SK-N-DZ (cell line): ENCODE measurements at places on chromosomes 2 and 18.

- DNase-seq = no peak
Measured at GRCh38 chr2:36379710-36380448, 24.3 kb downstream of the CRIM1 start.

DNA sequence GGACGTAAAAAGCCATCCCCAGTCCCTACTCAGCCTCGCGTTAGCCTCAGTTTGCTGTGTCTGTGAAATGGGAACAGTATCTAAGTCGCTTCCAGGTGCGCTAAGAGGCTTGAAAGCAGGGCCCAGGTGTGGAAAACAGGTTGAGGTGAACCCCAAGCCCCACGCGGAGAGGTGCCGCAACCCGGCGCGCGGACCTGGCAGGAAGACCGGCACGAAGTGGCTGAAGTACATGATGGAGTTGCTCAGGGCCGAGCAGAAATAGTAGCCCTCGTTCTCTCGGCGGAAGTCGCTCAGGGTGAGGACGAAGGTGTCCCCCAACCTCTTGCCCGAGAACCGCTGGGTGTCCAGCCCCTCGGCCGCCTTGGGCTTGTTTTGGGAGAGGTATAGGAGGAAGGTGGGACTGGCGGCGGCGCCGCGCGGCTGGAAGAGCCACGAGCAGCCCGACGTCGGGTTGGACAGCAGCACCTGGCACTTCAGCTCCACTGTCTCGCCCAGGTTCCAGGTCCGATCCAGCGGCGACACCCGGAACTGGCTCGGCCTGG is 508 bp downstream of the CD8A start:
- no peak for DNase-seq

- no peak for DNase-seq
Measured at GRCh38 chr2:206433190-206433589, 10.1 kb upstream of the ADAM23 start.

DNA sequence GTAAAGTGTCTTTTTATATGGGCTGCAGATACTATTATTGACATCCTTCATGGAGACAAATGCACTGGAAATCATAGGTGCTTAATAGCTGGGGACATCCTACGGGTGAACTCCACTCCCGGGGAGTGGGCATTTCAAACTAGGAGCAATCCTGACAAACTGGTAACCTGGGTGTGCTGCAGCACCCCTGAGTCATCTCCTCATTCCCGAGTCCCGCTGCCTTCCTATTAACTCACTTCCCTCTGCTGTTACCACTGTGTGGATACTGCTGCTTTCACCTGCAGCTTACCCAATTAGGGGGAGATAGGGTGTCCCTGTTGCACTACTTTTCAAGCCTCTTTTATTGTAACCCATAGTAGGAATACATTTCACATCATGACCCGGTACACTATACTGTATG is 134.2 kb downstream of the RAPGEF4 start:
- no peak for DNase-seq

GRCh38 chr2:138752197-138752956 is 27.8 kb downstream of the NXPH2 start:
- peak; percentile 4 for DNase-seq

DNA sequence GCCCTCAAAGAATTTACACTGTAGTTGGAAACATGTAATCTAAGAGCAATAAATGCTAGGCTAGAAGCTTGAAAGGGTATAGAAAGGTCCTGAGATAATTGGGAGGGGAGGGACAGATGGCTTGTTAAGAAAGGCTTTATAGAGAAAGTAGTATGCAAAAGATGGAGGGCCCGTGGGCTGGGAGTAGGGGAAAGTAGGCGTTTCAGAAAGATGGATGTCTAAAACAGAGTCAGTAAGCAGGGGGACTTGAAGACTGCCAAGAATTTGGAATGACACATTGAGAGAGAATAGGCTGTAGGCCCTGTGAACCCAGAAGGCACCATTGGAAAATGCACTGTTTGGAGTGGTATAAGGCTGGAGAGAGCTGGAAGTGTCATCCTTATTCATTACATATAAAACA is 822 bp downstream of the PSMG2 start:
- DNase-seq = peak; percentile 20

DNA sequence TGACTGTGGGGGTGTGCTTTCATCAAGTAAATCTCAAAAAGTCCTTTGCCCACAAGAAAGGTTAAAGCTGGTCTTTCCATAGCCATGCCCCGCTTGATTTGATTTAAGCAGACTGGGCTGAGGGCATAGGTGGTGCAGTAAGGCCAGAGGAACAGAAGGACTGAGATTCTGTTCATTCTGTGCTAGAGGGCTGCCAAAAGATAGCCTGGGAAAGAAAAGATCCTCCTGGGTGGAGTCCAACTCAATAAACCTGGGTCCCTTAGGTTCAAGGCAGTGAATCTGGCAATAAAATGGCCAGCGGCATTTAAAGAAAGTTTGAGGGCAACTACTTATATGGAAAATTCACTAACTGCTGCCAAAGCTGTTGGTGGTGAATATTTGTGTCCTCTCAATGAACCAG is 59.2 kb upstream of the MAP3K20 start:
- no peak for DNase-seq

DNA sequence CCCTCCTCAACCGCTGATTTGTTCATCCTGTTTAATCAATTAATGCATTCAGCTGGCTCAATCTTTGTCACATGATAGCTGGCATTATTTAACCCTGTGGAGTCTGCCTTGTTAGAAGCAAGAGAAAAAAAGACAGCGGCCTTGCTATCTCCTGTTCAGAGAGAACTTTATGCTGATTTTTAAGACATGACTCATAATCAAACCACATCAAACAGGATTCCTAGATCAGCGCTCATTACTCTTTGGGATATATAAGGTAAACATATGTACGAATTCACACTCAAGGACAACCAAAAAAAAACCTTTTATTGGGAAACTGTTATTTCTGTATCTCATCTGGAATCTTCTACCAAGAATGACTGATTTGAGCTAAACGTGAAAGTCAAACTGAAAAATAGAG is 195.1 kb downstream of the C1D start:
- no peak for DNase-seq

- DNase-seq = no peak
Measured at GRCh38 chr2:28423856-28424605, 31.4 kb downstream of the FOSL2 start.

DNA sequence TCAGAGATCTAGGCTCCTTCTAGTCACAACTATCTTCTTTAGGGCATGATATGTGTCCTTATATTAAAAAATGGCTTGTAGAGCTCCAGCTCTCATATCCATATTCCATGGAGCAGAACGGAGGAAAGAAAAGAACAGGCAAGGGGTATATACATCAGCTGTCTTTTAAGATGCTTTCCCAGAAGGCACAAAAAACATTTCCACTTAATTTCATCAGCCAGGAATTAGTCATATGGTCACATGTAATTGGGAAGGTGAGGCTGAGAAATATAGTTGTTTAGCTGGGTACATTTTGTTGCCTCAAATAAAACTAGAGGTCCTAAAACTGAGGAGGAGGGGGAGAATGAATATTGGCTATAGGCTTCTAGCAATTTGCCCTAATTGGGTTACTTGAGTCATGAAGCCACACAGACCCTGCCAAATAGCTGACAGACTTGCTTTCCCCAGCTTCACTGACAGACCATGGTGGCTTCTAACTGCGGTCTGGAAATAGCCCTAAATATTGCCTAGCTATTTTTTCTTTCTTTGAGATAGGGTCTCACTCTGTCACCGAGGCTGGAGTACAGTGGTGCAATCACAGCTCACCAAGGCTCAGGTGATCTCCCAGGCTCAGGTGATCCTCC is 20.0 kb downstream of the MAIP1 start:
- DNase-seq = peak; percentile 63

GRCh38 chr2:31013301-31013700 is 124.9 kb downstream of the GALNT14 start:
- no peak for DNase-seq

GRCh38 chr2:157190151-157190550 is 67.4 kb upstream of the GALNT5 start:
- DNase-seq = no peak

GRCh38 chr2:34656632-34657031 is 1057.5 kb upstream of the FAM98A start:
- DNase-seq = no peak

- DNase-seq = no peak
Measured at GRCh38 chr2:10414591-10414990, 33.5 kb downstream of the ODC1 start.

- DNase-seq = no peak
Measured at GRCh38 chr2:201987426-201987825, 46.2 kb upstream of the FZD7 start.

GRCh38 chr2:53777134-53777533 is 9.5 kb downstream of the CHAC2 start:
- DNase-seq = no peak

GRCh38 chr2:228699400-228699799 is 517.9 kb upstream of the SPHKAP start:
- DNase-seq = no peak

DNA sequence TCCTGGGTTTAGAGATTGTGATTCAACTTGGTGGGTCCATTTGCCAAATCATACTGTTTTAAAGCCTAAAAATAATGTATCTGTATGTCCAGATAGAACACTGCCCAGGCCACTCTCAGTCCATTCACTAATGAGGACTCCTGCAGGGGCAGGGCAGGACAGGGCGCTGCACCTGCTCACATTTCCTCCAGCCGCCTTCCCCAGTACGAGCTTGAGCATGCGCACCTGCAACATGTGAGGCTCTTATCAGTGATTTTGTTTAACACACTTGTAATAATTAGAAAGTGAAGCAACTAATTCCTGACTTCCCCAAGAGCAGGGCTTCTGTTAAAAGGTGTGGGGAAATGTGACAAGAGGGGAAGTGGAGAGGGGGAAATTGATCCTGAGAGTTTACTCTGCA is 89.7 kb downstream of the AFF3 start:
- no peak for DNase-seq

DNA sequence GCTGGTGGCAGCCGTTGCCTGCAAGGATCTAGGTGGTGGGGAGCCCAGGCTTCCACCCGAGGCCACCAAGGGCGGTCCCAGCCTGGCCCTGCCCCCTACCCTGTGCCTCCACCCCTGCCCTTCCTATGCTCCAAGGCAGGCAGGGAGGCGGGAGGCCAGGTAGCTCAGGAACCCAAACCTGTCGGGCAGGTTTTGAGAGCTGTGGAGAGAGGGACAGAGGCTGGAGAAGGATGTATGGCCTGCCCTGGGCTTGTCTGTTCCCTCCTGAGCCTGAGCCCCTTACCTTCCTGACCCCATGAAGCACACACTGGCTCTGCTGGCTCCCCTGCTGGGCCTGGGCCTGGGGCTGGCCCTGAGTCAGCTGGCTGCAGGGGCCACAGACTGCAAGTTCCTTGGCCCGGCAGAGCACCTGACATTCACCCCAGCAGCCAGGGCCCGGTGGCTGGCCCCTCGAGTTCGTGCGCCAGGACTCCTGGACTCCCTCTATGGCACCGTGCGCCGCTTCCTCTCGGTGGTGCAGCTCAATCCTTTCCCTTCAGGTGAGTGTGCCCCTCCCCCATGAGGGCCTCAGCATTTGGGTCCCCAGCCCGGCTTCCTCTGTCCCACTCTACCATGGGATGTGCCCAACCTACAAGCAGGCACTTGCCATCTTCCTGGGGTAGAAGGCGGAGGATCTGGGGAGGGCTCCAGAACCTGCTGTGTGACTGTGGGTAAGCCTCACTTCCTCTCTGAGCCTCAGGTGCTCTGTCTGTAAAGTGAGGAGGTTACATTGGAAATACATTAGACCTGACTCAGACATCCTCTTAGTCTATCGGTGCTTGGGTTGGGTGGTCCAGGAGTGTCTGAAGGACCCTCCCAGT is at the start of gene PROM2:
TSS of gene PROM2 (plus strand) at position 159 of the 860 bp plus-strand sequence. CDS start at position 296, 137 bp downstream.
- DNase-seq = no peak

DNA sequence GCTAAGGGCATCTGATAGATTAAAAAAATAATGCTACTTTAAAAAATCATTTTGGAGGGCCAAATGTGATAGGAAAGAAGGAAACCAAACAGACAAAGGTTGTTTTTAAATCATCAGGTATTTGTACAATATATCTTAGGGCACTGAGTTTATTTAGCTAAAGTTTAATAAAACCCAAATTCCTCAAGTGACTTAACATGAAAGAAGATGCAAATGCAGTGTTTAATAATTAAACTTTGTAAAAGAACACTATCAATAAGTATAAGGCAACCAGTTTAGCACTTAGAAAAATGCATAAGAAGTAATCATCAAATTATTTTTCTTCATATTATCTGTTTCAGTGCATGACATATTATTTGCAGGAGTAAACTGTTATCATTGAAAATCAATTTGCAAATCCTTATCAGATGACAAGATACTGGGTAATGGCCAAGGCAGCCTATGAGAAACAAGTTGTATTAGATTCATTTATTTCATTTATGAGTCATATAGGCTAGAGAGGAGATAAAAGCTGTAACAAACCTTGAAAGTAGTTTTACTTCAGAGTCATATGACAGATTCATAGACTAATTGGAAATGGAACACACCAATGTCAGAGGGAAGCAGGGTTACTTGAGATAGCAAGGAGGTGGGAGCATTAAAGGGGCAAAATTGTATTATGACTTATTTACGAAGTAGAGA is 165.5 kb downstream of the GCA start:
- no peak for DNase-seq

DNA sequence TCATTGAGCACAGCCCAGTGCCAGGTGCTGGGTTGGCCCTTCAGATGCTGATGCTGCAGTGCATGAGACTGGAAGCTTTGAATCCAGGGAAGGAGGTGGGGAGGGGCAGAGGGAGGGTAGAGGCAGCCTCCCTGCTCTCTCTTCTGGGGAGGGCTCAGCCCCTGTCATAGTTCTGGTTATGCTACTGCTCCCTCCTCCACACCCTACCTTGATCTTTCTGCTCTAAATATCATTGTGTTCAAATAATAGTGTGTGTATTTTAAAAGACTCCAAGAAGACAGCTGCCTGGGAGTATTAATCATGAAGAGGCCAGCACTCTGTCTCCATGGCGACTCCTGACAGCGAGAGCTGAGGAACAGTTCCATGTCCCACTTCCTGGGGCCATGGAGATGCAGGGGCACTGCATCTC is 3.8 kb upstream of the EGR4 start:
- DNase-seq = peak; percentile 17
